Activated CD4-positive, alpha-beta memory T cell treated with anti-CD3 and anti-CD28 coated beads, Interleukin-2, amount 10 ng/mL, durations not matched to agents 7 days and 5 days (primary cell): ENCODE measurements at places on chromosomes 12 and 14.

DNA sequence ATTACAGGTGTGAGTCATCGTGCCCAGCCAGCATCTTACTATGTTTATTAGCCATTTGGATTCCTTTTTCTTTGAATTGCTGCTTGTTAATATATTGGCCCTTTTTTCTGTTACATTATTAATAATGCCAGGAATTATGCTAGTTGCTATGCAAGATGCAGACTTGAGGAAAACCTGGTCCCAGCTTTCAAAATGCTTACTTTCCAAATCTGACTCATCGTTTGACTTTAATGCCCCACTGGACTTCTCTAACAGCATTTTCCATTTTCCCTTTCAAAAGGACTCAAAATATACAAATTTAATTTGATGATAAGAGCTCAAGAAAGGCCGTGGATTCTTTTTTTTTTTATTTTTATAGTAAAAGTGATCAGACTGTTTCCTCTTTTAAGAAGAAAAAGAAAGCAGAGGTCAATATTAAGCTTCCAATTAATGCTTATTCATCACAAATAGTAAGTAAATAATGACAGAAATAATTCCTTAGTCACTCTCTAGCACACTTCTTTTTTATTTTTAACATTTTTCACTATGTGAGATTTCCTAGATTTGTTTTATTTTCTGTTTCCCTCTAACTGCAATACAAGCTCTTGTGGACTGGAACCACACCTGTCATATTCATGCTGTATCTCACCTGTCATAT, 146.1 kb upstream of the FGD4 start:
- DNase-seq: no peak

GRCh38 chr14:54502602-54503001, 7.1 kb upstream of the CGRRF1 start:
- no peak for DNase-seq

GRCh38 chr14:99644723-99645544, at the start of gene HHIPL1:
Gene HHIPL1, plus strand, starts transcription at chr14:99645129. Its CDS starts 79 bp downstream, at chr14:99645208.
- DNase-seq: no peak

DNA sequence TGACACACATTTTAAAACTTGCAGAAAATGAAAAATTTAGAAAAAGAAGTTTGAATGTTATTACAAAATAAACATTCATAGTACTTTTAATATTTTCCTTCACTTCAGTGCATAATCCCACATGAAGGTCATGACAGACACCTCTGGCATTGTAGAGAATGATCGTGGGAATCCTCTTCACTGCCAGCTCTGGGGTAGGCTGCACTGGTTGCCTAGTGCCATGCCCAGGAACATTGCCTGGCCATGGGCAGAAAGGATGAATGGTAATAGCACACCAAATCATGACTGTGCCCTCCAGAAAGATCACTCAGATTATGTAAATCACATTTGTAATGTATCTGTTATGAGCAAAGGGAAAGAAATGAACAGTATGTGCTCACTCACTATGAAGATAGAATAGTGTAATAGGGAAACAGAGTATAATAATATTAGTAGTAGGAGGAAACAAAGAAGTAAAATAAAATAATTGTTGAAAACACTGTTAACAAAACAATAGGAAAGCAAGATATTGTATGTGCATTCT, 161.6 kb downstream of the PLCZ1 start:
- DNase-seq: no peak

DNA sequence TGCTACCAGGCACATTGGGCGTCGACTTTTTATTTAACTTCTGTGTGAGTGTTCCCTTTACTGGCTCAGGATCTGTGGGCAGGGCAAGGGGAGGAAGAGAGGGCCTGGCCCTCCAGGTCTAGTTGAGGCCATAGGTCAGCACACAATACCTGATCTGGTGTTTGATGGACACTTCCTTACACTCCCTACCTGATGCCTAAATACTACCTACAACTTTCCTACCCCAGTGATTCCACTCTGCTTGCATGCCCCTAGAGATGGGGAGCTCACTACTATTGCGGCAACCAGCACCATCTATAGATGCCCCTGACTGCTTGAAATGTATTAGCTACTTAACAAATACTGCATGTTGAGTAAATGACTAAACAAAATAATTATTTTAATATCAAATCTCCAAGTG, 20.8 kb upstream of the BEGAIN start:
- DNase-seq: no peak

DNA sequence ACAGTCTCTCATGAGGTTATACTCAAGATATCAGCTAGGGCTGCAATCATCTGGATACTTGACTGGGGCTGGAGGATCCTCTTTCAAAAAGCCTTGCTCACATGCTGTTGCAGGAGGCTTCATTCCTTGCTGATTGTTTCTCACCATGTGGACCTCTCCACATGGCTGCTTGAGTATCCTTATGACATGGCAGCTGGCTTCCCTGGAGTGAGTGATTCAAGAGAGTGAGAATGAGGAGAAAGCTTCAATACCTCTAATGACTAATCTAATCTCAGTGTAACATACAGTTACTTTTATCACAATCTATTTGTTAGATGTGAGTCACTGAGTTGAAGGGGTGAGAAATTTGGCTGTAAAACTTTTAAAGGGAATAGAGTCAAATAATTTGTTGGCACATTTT, 14.4 kb upstream of the SDR39U1 start:
- DNase-seq: no peak

GRCh38 chr14:34465069-34465859, 3.2 kb upstream of the SPTSSA start:
- DNase-seq: no peak

DNA sequence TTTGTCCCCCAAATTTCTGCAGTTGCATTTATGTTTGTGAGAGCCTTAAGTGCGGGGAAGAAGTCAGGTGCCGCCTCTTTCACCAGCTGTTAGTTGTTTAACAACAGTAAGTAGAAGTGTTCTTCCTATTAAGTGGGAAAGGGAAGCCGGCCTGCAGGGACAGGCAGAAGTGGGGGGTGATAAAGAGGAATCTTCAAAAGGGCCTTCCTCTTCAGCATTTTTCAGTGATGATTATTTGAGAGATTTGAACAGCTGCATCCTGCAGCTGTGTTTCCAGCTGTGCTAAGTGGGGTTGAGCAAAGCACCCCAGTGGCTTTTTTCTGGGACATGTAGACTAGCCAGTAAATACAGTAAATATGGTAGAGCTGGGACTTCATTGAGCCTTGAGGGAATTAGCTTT, 32.1 kb upstream of the SLC38A1 start:
- no peak for DNase-seq

DNA sequence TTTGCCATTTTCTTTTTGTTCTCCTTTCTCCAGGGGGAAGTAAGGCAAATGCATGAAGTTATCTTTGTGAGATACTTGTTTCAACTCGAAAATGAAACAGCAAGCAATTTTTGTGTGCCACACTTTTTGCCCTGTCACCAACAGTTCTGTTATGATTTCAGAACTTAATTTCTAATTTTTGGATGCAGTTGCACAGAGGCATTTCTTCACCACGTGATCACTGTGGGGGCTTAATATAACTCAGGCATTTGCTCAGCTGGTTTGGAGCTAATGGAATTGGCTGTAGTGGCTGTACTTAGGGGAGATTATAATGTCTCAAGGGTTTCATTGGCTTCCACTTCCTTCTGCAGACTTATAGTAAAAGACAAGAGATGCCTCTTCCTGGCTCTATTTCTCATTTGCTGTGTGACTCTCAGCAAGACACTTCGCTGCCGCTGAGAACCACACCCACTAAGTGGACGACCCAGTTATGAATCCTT, 452.4 kb downstream of the RAD51B start:
- DNase-seq: no peak

- no peak for DNase-seq
Measured at GRCh38 chr12:129195081-129195480, 341.8 kb downstream of the GLT1D1 start.

- DNase-seq: no peak
Measured at GRCh38 chr14:66745078-66745477, 237.1 kb downstream of the GPHN start.

DNA sequence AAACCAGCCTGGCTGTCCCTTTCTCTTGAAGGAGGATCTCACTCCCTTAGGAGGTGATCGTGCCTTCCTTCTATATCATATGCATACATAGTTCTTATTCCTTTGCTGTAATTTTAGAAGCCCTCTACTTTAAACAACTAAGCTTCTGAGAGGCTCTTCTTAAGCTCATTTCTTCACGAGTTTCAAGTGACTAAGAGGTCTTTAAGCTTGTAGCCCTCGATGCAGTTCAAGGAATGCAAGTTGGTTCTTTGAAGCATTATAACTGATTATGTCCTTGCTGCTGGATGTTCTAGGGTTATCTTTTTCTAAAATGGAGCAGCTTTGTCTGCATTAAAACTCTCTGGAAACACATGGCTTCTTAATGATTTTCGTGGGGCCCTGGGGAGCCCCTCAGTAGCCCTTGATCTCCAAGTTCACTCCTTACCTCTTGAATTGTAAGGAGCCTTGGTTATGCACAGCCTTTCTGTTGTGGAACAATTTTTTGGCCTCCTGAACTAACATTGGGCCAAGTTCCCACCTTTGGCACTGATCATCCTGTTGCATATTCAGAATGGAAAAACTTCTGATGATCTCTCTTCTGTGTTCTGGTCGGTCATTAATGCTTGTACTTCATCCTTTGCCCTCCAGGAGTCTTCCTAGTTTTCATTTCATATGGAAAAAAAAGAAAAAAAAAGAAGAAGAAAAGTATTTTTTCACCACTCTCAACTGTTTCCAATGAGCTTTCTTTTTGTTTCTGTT, 12.6 kb downstream of the RASSF8 start:
- no peak for DNase-seq

GRCh38 chr14:32762886-32763285, 175.8 kb upstream of the NPAS3 start:
- no peak for DNase-seq

- no peak for DNase-seq
Measured at GRCh38 chr12:69274861-69275260, 35.5 kb downstream of the CPSF6 start.

DNA sequence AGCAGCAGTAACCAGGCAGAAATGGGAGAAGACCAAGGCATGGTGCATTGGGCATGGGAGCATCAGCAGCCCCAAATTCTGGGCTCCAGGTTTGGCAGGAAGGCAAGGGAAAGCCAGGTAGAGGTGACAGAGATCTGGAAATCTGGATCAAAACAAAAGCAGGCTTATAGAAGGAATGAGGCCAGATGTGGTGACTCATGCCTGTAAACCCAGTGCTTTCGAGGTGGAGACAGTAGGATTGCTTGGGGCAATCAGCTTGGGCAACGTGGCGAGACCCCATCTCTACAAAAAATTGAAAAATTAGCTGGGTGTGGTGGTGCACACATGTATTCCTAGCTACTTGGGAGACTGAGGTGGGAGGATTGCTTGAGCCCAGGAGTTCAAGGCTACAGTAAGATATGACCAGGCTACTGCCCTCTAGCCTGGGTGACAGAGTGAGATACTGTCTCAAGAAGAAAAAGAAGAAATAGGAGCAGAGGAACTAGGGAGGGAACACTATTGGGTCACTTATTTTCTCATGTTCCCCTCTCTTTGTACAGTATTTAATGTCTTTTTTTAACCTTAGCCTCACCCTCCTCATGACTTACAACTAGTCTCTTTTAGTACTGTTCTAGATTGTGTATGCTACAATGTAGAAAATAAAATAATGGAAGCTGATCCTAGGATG, 25.1 kb downstream of the SLC4A8 start:
- no peak for DNase-seq
